Posterior vena cava (tissue), 2 donors: ENCODE measurements at places on chromosomes 12 and 14.

- no peak for DNase-seq
Measured at GRCh38 chr14:53496668-53497067, 343.5 kb upstream of the DDHD1 start.

GRCh38 chr12:6288235-6288634 is 22.2 kb upstream of the PLEKHG6 start:
- DNase-seq: peak; percentile 13

DNA sequence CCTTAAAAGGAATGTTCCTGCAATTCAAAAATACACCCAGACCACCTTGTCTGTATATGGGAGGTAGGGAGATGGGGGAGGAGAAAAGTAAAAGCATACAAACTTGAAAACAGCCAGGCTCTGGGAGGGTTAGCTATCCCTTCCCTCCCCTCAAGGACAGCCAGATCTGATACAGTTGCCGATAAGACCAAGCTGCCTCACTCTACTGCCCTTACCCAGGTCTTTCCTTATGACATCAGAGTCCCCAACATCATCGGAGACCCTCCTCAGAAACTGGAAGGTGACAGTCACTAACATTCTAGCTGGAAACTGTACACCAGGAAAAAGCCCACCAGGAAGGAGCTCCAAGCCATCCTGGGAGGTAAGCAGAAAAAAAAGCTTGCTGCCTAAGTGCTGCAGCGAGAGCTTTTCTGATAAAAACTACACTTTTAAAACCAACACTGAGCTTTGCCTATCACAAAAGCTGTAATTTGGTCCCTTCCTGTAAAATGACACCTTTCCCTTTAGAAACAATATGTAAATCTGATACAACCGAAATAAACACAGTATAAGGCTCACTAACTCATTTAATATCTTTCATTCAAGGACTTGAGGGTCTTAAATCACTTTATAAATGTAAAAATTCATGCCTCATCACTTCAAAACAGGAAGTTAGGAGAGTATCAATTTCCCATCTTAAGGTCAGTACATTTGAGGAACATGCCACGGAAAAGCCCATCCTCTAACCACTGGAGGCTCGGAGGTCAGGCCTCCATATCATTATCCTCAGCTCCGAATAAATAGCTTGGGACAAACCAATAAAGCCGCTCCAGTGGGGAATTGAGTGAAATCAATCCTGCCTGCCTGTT is 20.4 kb upstream of the PLEKHH1 start:
- DNase-seq: no peak

- no peak for DNase-seq
Measured at GRCh38 chr14:58643366-58643765, 5.6 kb downstream of the DACT1 start.

GRCh38 chr14:60514741-60515491 is 6.0 kb downstream of the SIX6 start:
- DNase-seq: no peak

GRCh38 chr14:69090187-69090789 is 62.6 kb downstream of the DCAF5 start:
- DNase-seq: no peak

- no peak for DNase-seq
Measured at GRCh38 chr14:22634233-22634900, 9.8 kb downstream of the OR6J1 start.

DNA sequence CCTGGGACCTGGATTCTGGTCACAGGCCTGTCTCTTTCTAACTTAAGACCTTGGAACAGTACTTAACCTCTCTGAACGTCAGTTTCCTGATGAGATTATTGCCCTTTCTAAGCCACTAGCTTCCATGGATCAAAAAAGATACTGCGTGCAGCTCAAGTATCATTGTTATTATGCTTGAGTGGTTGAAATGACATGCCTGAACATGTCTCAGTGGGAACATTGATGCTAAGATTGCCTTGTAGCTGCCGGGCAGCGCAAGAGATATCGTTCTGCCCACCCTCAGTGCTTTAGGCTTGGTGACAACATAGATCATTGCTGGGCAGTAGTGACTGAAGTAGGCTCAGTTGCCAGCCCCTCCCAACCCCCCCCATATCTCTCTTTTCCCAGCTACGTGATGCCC is 131.9 kb downstream of the SMOC1 start:
- no peak for DNase-seq

DNA sequence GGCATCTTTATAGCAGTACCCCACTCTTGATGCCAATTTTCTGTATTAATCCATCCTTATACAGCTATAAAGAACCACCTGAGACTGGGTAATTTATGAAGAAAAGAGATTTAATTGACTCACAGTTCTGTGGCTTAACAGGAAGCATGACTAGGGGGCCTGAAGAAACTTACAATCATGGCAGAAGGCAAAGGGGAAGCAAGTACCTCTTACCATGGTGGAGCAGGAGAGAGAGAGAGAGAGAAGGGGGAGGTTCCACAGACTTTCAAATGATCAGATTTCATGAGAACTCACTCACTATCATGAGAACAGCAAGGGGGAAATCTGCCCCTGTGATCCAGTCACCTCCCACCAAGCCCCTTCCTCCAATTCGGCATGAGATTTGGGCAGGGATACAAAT is 84.4 kb downstream of the SLC24A4 start:
- no peak for DNase-seq
